ENCODE measurements at places on chromosomes 7 and 10.

DNA sequence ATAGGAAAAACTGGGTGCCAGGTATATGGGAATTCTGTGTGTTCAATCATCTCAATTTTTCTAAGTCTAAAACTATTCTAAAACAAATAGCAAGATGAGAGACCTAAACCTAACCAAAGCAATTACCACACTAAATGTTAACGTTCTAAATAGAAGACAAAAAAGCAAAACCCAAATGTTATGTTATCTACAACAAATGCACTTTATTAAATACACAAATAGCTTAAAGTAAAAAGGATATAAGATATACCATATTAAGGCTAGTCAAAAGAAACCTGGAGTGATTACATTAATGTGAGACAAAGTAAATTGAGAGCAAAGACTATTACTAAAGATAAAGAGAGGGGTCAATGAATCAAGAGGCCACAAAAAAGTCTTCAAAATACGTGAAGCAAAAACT, 81.4 kb downstream of the LARP4B start:
- DNase-seq = no peak

DNA sequence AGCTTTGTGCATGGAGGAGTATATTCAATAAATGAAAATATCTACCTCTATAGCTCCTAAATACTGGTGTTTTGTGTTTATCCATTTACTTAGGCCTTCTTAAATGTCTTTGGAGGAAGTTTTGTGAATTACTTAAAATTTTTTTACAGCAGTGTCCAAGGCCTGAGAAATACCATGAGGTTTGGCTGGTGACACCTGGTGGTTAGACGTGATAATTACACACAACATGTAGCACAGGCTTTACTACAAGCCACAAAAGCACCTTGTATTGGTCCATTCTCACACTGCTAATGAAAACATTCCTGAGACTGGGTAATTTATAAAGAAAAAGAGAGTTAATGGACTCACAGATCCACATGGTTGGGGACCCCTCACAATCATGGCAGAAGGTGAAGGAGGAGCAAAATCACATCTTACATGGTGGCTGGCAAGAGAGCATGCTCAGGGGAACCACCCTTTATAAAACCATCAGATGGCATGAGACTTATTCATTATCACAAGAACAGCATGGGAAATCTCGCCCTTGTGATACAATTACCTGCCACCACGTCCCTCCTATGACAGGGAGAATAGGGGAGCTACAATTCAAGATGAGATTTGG, 20.6 kb downstream of the HYAL4 start:
- peak; percentile 27 for DNase-seq

- no peak for DNase-seq
Measured at GRCh38 chr10:4281190-4281825, 496.3 kb upstream of the KLF6 start.

DNA sequence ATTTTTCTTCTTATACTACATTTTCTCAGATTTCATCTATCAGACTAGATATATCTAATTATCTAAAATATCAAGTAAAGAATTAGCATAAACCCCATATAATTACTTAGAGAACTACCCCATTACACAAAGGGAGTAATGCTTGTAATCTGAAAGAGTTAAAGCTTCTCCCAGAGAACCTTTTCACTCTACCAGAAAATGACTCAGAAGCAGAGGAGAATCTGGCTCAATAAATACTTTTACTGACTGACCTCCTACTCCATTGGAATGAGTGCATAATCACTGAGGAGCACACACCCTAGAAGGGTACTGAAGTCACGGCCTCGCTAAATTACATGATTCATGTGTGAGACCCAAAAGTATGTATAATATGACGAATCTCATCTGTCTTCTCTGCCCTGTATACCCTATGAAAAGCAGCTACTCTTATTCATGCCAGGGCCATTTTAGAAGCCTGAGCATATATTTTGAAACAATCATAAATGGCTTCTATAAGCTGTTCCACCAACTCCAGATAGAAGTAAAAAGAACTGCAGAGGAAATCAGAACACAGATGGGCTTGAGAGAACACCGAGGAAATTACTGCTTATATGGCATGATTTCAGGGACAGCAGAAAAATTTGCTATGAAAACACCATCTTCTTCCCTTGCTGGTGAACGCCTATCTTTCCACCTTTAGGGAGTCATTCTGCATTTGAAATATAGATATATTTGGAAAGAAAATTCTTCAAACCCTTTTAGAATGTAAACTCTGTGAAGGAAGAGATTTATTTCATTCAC, 32.7 kb downstream of the DNMBP start:
- peak; percentile 76 for DNase-seq

DNA sequence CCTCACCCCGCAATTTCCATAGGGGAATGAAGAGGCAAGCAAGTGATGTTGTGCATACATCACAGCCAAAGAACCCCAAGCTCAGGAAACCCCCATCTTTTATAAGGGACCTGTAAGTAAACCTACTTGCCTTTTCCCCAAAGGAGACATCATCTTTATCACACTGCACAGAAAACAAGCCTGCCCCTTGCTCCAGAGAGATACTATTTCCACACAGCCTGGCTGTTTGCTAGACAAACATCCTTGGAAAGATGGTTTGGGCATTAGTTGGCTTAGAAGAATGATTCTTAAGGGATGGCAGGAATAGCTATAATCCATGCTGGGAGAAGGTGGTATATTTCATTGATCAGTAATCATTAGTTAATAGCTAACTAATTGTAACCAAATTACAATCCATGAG, 123.7 kb upstream of the SEC61G start:
- DNase-seq = no peak

- peak; percentile 45 for DNase-seq
Measured at GRCh38 chr10:11035301-11035991, 17.8 kb downstream of the CELF2 start.

DNA sequence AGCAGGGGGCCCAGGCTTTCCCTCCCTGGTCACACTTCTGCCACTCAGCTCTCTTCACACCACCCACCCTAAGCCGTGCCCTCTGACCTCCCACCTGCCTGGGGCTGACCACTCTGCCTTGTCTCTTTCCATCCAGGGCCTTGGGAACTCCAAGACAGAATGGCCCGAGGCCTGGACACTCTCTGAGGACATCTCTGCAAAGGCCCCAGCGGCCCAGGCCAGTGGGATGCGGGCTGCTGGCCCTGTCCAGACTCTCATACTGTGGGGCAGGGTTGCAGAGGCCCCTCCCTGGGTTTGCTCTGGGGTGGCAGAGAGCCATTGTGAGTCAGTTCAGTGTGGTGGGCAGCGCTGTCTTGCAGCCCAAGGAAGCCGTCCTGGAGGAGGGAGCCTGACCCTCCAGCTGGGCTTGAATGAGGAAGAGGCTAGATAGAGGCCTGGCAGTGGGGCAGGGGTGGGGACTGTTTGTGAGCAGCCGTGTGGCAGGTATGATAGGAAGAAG, 39.9 kb upstream of the RABGEF1 start:
- DNase-seq = no peak

GRCh38 chr7:2814946-2815874, 28.9 kb downstream of the GNA12 start:
- DNase-seq = no peak

GRCh38 chr7:139111811-139112301, 2.3 kb upstream of the ZC3HAV1 start:
- no peak for DNase-seq

GRCh38 chr10:93652857-93653256, 40.5 kb downstream of the PDE6C start:
- no peak for DNase-seq

GRCh38 chr10:24344279-24344678, 135.3 kb downstream of the KIAA1217 start:
- peak; percentile 100 for DNase-seq

DNA sequence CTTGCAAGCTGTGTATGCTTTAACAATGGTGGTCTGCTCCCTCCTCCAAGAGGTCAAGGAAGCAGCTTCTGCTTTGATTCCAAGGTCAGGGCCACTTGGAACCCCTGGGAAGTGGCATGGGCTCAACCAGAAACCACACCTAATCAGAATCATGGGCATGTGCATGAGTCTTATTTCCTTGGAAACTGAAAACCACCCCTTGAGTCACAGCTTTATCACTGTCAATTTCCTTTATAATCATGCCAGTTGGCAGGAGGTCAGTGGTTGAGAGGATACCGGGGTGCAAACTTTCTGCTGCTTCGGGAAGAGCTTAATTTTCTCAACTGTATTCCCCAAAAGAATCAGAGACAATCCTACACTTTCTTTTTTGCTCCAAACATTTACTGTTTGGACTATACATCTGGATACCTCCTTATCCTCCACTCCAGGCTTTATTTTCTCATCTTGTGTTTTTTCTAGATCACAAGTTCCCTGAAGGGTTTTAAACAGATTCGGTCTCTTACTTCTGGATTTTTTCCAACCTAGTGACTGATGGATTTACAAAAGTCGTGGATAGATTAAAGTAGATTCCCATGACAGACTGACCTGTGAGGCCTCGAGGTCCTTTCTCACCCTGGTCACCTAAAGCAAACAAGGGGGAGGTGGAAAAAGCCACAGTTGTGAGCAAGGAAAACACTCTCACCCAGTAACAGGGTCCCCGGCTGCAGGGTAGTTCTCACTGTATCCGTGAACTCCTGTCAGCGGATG, 36.0 kb downstream of the COL17A1 start:
- no peak for DNase-seq

GRCh38 chr10:5563991-5564536, 39.3 kb downstream of the CALML3 start:
- no peak for DNase-seq

GRCh38 chr7:77537778-77538280, 734 bp downstream of the PTPN12 start:
- no peak for DNase-seq

DNA sequence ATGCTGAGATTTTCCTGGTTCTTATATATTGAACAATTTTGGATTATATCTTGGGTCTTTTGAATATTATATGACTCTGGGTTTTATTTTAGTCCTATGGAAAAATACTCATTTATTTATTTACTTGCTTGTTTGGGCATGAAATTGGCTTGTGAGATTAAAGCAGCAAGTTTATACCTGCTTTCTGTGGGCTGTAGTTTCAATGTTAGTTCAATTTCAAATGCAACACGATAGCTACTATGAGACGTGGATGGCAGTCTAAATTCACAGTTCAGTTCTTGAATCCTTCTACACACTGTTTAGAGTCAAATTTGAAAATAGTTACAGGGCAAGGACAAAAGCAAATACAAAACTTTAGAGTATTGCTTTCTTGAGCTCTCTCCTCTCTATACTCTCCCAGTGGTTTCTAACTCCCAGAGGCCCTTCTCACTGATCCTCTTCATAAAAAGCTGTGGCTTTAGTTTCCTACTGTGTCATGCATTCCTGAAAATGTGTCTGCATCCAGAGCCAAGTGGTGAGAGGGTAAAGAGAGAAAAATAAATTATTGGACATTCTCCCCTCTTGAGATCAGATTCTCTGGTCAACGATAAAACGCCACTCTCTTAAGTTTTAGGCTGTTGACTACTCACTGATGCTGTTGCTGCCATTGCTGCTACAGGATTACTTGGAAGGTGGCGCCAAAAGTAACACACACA, 34.4 kb downstream of the POLR1F start:
- DNase-seq = peak; percentile 32

- no peak for DNase-seq
Measured at GRCh38 chr10:26479766-26480492, 41.8 kb downstream of the APBB1IP start.

DNA sequence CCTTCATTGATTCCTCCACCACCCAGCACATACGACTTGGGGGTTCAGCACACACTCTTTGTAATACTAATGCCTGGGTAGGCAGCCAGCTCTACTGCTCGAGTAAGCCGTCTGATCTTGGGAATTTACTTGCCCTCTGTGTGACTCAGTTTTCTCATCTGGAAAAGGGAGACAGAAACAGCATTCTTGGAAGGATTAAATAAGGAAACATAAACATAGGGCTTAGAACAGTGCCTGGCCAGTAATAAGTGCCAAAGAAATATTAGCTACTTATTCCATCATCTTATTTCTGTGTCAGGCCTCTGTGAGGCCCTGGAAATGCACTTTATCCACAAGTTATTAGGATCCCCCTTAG, 130.1 kb downstream of the TNS3 start:
- DNase-seq = no peak

DNA sequence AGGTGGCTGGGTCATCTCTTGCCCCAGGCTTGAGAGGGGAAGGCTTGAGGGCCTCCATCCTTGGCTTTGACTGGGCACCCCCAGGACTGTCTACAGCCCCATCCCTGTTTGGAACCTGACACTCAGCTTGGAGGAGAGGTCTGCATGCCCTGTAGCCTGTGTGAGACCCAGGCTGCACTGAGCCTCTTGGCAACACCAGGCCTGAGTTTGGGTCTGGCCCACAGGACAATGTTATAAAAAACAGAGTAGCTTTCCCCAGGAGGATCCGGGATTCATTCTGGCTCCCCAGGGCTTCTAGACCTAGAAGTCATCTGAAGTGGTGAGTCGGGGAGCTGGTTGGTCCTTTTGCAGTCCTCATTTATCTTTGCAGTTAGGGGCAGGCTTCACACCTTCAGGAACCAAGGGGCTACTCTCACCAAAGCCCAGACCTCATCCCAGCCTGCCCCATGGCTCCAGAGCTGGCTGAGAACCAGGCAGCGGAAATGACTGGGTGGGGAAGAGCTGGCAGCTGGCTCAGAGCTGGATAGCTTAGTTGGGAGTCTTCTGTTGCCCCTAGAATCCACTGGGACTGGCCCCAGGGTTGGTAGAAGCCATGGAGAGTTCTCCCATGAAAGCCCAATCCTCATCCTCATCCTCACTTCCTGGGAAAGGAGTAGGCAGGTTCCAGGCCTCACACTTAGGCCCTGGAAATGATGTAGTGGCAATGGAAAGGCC, 68.8 kb downstream of the ADCYAP1R1 start:
- DNase-seq = no peak

DNA sequence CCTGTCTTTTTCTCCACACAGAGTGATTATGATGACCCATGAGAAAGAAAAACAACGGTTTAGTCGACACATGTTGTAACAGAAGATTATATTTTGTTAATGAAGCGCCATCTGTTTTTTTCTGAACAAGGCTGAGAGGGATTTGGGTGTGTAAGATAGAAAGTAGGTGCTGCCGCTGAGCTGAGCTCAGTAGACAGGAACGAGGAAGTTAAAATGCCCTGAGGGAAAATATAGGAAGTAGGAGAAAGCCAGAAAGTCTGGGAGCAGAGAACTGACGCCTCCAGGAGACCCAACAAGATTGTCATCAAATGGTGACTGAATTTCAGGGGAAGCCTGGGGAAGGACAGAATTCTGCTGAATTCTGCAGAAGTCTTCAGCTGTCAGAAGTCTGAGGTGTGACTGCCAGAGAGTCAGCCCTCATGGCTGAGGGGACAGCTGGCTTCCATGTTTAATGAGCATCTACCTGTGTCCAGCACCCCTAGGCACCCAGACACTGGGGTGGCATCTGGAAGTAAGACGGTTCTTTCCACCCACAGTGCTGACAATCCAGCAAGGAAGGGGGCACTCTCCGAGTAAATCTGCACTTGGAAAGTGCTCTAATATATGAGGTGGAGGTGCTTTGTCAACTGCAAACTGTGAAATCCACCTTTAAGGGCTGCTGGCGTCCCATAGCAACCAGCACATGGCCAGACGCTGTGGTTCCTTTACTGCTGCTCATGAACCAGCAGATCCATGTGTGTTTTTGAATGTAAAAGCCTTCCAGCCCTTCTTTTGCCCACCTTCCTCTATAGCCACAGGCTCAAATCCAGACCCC, 12.5 kb upstream of the TSPAN15 start:
- no peak for DNase-seq

Measured in fibroblast of skin of left quadriceps (primary cell).